ENCODE measurements at places on chromosomes 7 and 10. TPM values are rescaled to one million over a fixed set of nuclear protein-coding genes. Genes with fewer than 3 reads are reported as not detected.

DNA sequence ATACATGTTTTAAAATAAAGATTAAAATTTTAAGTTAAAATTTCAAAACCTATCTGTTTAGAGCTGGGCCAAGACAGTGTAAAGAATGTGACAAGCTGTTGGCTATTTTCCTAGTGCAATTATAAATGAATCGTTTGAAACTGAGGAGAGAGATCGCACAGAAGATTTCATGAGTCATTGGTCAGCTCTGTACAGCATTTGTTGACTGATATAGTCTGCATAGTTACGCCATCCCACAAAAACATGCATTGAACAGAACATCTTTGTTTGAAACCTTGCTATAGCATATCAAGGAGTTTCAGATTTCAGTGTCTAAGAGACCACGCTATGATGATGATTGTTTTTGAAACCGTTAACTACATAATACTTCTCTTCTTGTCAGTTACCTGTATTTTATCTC is 1.3 kb upstream of the C10orf67 start:
- H3K4me3 ChIP-seq, result no peak overlapping the region
- H3K36me3 ChIP-seq, result no peaks in the 10 kb centered on the region
- peak overlapping the region; percentile 41 for H3K27ac ChIP-seq
- peak; percentile 86 for DNase-seq
- H3K4me1 ChIP-seq, result peaks cover 29% of the 10 kb centered on the region
- H3K27me3 ChIP-seq, result no peaks in the 10 kb centered on the region

DNA sequence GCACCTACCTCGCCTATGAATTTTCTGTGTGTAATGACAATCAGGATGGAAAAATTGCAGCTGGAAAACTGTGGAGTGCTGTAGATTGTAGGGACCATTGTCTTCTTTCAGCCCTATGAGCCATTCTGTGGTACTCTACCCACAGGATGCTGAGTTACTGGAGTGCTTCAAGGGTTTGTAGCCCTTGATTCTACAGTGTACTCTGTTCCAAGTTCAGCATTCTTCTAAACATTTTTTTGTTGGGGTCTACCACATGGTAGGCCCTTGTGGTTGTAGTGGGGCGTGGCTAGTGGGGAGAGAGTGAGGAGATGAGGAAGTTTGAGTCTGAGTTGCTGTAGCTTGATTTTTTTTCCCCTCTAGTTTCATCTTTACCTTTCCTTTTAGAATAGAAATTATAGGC is 33.5 kb downstream of the REEP3 start:
- peak; percentile 85 for DNase-seq
- H3K27me3 ChIP-seq, result no peaks in the 10 kb centered on the region
- H3K4me1 ChIP-seq, result peaks cover 46% of the 10 kb centered on the region
- H3K4me3 ChIP-seq, result peak overlapping the region; percentile 30
- H3K36me3 ChIP-seq, result no peaks in the 10 kb centered on the region

DNA sequence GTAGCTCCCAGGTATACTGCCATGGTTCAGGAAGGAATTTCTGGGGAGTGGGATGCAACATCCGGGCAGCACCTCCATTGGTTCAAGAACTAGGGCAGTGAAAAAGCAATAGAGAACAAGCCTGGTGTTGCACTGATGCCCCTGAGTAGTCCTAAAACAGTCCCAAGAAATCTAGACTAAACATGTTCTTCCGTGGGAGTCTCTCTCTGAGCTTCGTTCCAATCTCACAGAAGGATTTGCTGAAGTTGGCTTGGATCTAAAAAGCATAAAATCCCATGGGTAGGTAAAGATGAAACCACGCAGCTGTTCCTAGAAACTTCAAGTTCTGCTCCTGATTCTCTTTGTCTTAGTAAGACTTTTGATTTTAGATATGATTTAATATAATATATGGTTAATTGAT is 154.5 kb downstream of the PLXDC2 start:
- no peaks in the 10 kb centered on the region for H3K36me3 ChIP-seq
- H3K4me3 ChIP-seq, result no peak overlapping the region
- DNase-seq, result no peak
- H3K27me3 ChIP-seq, result no peaks in the 10 kb centered on the region
- H3K27ac ChIP-seq, result no peak overlapping the region
- no peaks in the 10 kb centered on the region for H3K4me1 ChIP-seq

DNA sequence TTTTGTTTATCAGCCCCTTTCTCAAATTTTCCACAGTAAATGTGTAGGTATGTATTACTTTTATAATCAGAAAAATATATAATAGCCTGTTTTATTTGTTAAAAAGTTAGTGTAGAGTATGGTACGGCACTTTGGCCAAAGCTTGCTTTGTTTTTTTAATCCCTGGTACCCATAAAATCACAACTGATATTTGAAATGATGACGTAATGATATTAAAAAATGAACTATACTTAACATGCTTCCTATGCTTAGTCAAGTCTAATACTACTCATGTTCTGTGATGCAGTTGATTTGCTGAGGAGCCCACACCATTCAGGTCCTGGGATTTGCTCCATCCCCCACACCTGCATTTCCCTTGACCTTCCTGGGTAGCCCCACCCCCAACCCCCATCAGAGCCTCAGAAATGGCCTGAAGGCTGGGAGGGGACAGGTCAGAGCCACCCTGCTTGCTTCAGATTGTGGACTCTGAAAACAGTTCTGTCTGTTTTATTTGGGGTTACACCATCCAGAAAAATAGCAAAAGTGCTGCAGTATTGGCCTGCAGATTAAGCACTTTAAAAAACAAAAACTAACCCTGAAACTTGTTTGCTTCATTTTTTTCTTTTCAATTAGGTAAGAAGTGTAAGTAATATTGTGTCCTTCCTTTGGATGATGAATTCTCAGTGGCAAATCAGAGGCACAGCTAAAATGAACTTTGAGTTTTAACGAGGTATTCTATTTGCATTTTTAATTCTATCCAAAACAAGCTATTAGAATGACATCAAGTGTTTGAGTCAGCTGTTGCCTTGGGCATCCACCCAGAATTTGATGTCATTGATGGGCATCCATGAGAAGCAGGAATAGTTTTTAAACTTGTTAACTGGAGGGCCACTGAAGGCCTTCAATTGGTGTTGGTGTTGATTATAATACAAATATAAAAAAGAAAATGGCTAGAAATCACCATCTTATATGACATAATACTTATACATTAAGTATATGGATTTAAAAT is 23.3 kb downstream of the PLCE1 start:
- H3K4me1 ChIP-seq, result peaks cover 37% of the 10 kb centered on the region
- peak; percentile 60 for DNase-seq
- H3K36me3 ChIP-seq, result no peaks in the 10 kb centered on the region
- no peak overlapping the region for H3K27ac ChIP-seq
- H3K4me3 ChIP-seq, result no peak overlapping the region

DNA sequence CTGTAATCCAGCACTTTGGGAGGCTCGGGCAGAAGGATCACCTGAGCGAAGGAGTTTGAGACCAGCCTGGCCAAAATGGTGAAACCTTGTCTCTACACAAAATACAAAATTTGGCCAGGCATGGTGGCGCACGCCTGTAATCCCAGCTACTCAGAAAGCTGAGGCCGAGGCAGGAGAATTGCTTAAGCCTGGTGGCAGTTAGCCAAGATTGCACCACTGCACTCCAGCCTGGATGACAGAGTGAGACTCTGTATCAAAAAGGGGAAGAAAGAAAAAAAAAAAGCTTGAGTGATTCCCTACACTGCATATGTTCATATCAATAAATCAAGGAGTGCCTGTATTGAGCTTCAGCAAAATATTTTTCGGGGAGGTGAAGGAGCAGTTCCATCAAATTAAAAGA is 45.8 kb upstream of the SRRM3 start:
- H3K36me3 ChIP-seq, result no peaks in the 10 kb centered on the region
- no peaks in the 10 kb centered on the region for H3K4me1 ChIP-seq
- no peak overlapping the region for H3K27ac ChIP-seq
- peak; percentile 72 for DNase-seq
- no peaks in the 10 kb centered on the region for H3K27me3 ChIP-seq

GRCh38 chr10:114571316-114571999 is 86.6 kb downstream of the ABLIM1 start:
- DNase-seq, result no peak
- H3K4me3 ChIP-seq, result no peak overlapping the region
- H3K4me1 ChIP-seq, result no peaks in the 10 kb centered on the region
- H3K27ac ChIP-seq, result no peak overlapping the region
- no peaks in the 10 kb centered on the region for H3K36me3 ChIP-seq
- peaks cover 7% of the 10 kb centered on the region for H3K27me3 ChIP-seq

DNA sequence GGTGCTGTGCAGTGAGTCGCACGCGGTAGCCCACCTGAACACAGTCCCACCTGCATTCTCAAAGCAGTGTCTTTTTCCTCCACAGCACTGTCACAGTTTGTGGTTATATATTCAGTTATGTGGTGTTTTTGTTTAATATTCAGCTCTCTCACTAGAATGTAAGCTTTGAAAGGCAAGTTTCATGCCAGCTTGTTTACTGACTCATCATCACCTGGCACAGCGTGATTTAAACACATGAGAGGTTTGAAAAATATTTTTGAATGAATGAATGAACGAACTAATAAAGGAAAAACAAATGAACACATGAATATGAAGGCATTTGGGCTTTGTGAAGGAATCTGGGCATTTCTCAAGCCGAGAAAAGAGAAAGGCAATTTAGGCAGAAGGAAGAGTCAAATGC is 51.9 kb upstream of the TM9SF3 start:
- no peak overlapping the region for H3K4me3 ChIP-seq
- H3K27ac ChIP-seq, result no peak overlapping the region
- DNase-seq, result no peak
- no peaks in the 10 kb centered on the region for H3K4me1 ChIP-seq

DNA sequence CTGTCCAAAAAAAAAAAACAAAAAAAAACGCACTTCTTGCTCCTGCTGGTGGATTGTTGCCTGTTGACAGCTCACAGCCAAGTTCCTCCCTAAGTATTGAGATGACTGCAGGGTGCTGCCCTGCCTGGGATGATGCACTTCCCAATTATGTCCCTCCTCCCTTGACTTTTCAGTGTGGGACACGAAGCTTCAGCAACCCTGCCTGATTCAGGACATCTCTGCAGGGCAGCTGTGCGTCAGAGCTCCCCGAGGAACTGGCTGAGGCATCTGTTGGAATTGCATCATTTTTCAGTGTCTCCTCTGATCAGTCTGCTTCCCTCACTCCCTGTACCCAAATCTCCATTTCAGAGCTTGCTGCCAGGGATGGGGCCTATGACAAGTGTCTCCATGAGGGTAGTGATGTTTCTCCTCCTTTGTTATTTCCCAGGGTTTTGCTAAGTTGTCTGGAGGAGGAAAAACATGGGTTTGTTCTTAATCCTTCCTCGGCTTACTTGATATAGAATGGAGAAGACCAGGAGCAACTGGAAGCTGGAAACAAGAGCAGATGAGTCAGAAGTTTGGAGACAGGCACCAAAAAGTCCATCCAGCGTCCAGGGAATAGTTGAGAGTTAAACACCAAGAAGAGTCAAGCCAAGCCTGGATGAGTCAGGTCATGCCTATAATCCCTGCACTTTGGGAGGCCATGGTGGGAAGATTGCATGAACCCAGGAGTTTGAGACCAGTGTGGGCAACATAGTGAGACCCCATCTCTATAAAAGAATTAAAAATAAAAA is 355.1 kb downstream of the GALNT17 start:
- H3K4me3 ChIP-seq, result peak overlapping the region; percentile 55
- H3K27me3 ChIP-seq, result no peaks in the 10 kb centered on the region
- H3K4me1 ChIP-seq, result peaks cover 17% of the 10 kb centered on the region

DNA sequence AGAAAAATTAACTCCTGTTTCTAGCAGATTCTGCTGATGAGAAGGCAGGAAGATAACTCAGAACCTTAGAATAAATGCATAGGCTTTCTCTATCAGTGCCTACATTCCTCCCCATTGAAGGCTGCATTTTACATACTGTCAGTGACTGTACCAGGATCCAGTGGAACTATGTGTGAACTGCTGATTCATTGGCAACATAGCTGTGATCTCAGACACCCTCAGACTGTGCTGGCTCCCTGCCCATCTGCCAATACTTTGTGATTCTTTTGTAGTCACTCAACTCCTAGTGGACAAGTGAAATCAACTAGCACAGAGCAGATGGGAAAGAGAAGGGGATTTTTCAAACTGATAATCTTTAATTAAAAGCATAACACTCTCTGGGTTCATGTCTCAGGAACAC is 375.8 kb downstream of the MDFIC start:
- H3K27ac ChIP-seq, result no peak overlapping the region
- H3K4me1 ChIP-seq, result peaks cover 36% of the 10 kb centered on the region
- no peaks in the 10 kb centered on the region for H3K27me3 ChIP-seq
- peak; percentile 91 for DNase-seq
- no peaks in the 10 kb centered on the region for H3K36me3 ChIP-seq
- H3K4me3 ChIP-seq, result no peak overlapping the region

- no peak overlapping the region for H3K27ac ChIP-seq
- H3K4me3 ChIP-seq, result no peak overlapping the region
These were observed 322.5 kb upstream of the ZMIZ1 start for GRCh38 chr10:78746155-78746763.

GRCh38 chr7:50512384-50512783 is 52.8 kb downstream of the DDC start:
- H3K4me3 ChIP-seq, result no peak overlapping the region
- H3K4me1 ChIP-seq, result peaks cover 7% of the 10 kb centered on the region
- no peaks in the 10 kb centered on the region for H3K36me3 ChIP-seq
- peaks cover 9% of the 10 kb centered on the region for H3K27me3 ChIP-seq
- H3K27ac ChIP-seq, result no peak overlapping the region
- DNase-seq, result no peak

- H3K4me3 ChIP-seq, result no peak overlapping the region
- no peaks in the 10 kb centered on the region for H3K36me3 ChIP-seq
- no peak overlapping the region for H3K27ac ChIP-seq
- H3K4me1 ChIP-seq, result peaks cover 11% of the 10 kb centered on the region
These were observed 239.0 kb downstream of the DIP2C start for GRCh38 chr10:450463-450862.

DNA sequence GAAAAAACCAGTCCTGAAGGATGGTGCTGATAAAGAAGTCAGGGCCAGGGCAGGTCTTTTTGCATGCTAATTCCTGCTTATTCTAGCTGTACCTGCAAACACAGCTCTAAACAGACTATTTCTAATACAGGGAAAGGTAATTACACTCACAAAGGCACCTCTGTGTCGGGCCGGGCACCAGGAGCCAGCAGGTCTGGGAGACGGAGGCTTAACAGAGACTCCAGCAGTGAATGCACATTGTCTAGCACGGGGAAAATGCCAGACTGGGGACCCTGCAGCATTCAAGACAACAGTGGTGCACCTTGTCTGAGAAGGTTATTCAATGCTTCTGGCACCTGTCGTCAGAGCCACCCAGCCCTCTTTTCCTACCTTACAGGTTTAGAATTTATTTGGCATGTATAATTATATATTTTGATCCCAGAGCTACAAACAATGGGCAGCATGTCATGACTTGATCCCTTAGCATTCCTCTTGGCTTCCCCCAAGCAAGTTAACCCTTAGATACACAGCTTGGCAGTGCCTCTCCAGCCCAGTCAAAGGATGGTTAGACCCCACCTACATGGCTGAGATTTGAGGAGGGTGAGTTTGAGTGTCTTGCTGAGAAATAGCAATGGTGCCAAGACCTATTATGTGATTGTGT is 185.2 kb downstream of the SLC25A13 start:
- H3K27me3 ChIP-seq, result no peaks in the 10 kb centered on the region
- H3K4me3 ChIP-seq, result no peak overlapping the region
- H3K4me1 ChIP-seq, result no peaks in the 10 kb centered on the region
- H3K27ac ChIP-seq, result no peak overlapping the region
- no peaks in the 10 kb centered on the region for H3K36me3 ChIP-seq

GRCh38 chr7:4763794-4764185 is 11.6 kb upstream of the AP5Z1 start:
- no peak overlapping the region for H3K27ac ChIP-seq
- peaks cover 14% of the 10 kb centered on the region for H3K36me3 ChIP-seq
- DNase-seq, result no peak

- no peak overlapping the region for H3K27ac ChIP-seq
- no peak overlapping the region for H3K4me3 ChIP-seq
- H3K36me3 ChIP-seq, result no peaks in the 10 kb centered on the region
These were observed 7.7 kb upstream of the TRA2A start for GRCh38 chr7:23539494-23539907.

TMEM72 gene
- total RNA-seq, result not detected

TMEM229A gene
- total RNA-seq, result not detected

VWDE gene
- not detected for total RNA-seq

PHYHIPL gene
- total RNA-seq, result not detected

HOXA2 gene
- total RNA-seq, result not detected
